PC-9 (cell line): ENCODE measurements at places on chromosomes 7 and 10. TPM values are rescaled to one million over a fixed set of nuclear protein-coding genes. Genes with fewer than 3 reads are reported as not detected.

Gene TMEM178B
- total RNA-seq = not detected in 2 replicates

Gene RNF133
- 0.41 and 0.55 TPM in 2 replicates for total RNA-seq

Gene CARD11
- 62.6 and 63.3 TPM in 2 replicates for total RNA-seq

Gene HABP2
- total RNA-seq = not detected in 2 replicates

Gene GRID1
- total RNA-seq = not detected in 2 replicates

Gene ZNF438
- 4.6 and 4.7 TPM in 2 replicates for total RNA-seq

Gene R3HCC1L
- 6.5 and 7.0 TPM in 2 replicates for total RNA-seq

Gene ANXA8
- total RNA-seq = 172 and 196 TPM in 2 replicates

Gene H2BK1
- not detected in 2 replicates for total RNA-seq

Gene ALOX5
- total RNA-seq = 66.5 and 86.8 TPM in 2 replicates

Gene SLC26A5
- not detected in 2 replicates for total RNA-seq

Gene JCAD
- 30.5 and 36.7 TPM in 2 replicates for total RNA-seq

Gene PLXNA4
- total RNA-seq = 0.73 and 1.0 TPM in 2 replicates

Gene GPR26
- total RNA-seq = not detected in 2 replicates

Gene FBXO24
- 2.7 and 4.6 TPM in 2 replicates for total RNA-seq

Gene FGL2
- total RNA-seq = not detected in 2 replicates

Gene LMOD2
- not detected in 2 replicates for total RNA-seq

Gene PDAP1
- 141 and 180 TPM in 2 replicates for total RNA-seq

Gene SFRP4
- total RNA-seq = not detected in 2 replicates

Gene GPR15LG
- not detected in 2 replicates for total RNA-seq

Gene TFPI2
- total RNA-seq = 67.3 and 86.1 TPM in 2 replicates
